Activated T-helper 2 cell treated with anti-CD3 and anti-CD28 coated beads, Interferon-gamma antibody, Interleukin-2, Interleukin-4, amounts not matched to agents 10 μg/mL and 5 μg/mL and 100 μg/mL, durations not matched to agents 14 hours and 24 hours and 36 hours (primary cell): ENCODE measurements at places on chromosomes 1 and 21. TPM values are rescaled to one million over a fixed set of nuclear protein-coding genes. Genes with fewer than 3 reads are reported as not detected.

DNA sequence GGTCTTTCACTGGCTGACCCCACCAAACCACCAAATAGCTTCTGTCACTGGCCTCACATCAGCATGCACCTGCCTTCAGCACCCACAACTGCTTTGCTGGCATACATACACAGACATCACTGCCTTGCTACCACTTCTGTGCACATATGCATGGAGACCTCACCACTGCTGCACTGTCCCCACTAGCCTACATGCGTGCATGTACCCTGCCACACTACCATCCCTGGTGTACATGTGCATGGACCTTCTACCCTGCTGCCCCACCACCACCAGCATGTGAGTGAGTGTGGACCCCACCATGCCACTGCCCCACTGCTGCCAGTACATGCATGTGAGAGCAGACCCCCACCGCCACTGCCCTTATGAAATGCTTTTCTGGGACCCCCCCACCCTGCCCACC is 6.1 kb downstream of the CD1C start:
- no peak for DNase-seq

MROH7 gene
- 0.16 TPM in 2 replicates for total RNA-seq

GRCh38 chr1:178954325-178954690 is 71.4 kb upstream of the FAM20B start:
- DNase-seq: no peak

DNA sequence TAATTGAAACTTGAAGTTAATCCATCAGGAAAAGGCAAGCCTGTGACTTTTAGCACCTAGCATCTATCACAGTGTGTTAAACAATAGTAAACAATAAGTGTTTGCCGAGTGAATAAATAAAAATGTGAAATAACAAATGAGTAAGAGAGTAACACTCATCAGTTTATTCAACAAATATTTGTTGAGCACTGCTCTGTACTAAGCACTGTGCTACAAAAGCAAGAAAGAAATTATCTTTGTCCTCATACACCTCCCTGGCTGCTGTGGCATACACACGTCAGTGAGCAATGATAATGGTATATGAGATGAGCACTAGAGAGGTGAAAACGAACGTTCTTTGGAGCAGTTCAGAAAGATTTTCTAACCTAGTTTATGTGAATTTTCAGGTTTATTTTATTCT is 295.0 kb upstream of the LRRC7 start:
- no peak for DNase-seq

DNA sequence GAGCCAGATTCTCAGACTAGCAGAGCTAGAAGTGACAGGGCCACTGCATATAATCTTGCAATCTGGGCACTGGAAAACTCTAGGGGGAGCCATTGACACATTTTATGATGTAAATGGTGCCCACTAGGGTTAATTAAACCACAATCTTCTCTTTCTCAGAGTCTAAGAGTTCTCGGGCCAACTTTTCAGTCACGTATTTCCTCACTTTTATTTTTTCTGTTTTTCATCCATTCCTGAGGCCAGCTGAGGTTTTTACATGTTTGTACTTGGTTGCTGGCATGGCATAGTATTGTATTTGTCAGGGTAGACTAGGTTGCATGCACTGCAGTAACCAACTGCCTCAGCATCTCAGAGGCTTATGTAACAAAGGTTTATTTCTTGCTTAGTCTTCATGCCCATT is 138.2 kb downstream of the ZNF326 start:
- DNase-seq: no peak

DNA sequence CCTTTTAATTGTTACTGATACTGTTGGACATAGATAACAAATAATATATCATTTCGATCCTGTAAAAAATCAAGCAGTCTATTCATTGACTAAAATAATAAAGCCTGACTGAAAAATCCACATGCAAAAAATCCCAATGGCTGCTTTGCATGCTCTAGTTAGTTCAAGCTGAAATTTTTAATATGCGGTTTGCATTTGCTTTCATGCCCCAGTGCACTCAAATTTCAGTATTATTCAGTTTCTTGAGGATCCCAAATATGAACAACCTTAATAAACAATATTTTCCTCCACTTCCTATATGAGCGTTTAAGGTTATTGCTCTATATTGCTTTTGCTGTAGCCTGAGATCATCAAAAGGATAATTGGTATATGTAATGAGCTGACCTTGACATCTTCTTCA is 75.1 kb upstream of the DPH5 start:
- DNase-seq: no peak

AADACL3 gene
- not detected in 2 replicates for total RNA-seq

GRCh38 chr1:119477710-119478109 is 29.3 kb upstream of the HSD3B1 start:
- DNase-seq: no peak

DNA sequence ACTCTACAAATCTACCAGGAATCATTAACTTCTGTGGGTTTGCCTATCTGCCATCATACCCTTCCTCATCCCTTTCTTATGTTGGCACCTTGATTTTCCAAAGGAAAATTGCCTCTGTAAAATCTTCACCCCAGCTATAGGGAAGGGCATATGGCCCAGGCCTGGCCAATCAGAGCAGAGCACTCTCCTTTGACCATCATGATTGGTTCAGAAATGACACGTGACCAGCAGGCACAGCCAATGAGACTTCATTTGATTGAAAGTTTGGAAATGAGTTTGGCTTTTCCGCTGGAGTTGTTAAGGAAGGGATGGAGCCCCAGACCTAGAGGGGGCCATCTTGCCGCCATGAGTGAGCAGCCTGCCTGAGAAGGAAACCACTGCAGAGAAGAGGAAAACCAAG is 35.1 kb upstream of the IFFO2 start:
- DNase-seq: no peak

DNA sequence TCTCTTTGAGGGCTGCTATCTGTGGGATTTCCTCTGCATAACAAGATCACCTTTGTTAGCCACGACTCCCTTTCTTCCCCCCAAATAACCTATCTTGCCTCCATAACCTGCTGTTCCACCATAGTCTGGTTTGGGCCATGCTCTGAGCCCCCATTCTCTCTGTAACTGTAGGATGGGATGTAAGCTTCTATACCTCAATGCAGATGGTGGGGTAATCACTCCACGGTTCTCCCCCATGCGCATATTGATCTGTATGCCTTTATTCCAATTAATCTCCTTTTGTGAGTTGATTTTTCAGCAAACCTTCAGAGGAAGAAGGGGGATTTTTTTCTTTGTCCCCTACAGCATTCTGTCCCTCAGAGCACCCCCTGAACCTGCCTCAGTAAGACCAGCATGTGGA is 170.1 kb upstream of the IRF2BP2 start:
- DNase-seq: no peak

DNA sequence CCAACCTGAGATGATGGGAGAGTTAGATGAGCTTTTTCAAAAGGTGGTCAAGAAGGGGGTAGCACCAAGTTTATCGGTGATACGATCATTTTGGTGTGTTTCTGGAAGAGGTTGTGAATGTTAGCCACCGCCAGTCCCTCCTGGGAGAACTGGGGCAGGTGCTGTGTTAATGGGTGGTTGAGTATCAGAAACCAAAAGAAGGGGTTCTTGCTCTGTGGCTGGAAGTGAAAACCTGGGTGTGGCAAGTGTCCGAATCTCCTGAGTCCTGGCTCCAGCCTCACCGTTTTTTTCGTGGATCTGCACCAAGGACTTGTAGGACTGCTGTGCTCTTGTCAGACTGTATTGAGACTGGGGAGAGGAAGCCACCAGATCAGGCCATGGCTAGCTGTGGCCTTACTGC is 7.8 kb downstream of the UBE2Q1 start:
- no peak for DNase-seq

CD48 gene
- 101 and 103 TPM in 2 replicates for total RNA-seq

NR5A2 gene
- total RNA-seq: not detected in 2 replicates

TNFRSF4 gene
- total RNA-seq: 441 and 458 TPM in 2 replicates

TNFRSF9 gene
- 112 and 115 TPM in 2 replicates for total RNA-seq

- DNase-seq: peak; percentile 42
Measured at GRCh38 chr1:169890761-169891538, 2.7 kb downstream of the SCYL3 start.

DNA sequence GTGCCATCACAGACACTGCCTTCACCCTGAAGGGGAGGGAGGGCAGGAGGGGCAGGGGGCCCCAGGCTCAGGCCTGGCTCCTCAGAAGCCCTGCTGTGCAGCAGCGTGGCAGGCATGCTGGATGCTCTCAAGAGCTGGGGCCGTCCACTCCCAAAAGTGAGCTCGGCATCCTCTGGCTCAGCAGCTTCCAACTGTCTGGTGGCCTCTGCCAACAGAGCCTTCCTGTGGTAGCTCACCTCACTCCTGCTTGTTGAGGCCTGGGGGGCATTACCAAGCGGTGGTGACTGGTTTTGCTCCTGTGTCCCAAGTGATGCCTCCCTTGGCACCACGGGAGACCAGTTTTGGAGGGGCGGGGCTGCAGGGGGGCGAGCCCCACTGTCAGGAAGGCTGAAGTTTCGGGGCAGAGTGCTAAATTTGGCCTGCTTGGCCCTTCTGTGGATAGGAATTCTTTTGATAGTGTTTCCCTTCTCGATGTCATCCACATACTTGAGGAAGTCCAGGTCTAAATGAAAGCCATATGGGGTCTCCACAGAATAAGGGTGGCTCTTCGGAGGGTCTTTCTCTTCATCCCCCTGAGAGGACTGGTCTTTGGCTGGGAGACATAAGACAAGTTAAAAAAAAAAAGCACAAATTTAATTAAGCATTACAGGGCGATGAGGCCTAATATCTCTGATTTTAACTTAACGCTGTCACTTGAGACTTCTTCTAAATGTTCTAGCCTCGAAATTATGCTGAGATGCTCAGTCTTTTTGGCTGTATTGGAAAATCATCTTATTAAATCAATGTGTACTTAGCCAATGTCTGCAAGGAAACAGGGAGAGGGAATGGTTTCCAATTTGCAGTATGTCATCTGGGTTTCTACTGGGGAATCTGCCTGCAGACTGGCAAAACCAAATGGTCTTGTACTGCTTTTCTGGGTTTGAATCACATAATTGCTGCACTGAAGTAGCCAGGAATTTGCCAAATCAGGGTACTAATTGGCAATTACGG is 44.4 kb downstream of the KANK4 start:
- no peak for DNase-seq

DNA sequence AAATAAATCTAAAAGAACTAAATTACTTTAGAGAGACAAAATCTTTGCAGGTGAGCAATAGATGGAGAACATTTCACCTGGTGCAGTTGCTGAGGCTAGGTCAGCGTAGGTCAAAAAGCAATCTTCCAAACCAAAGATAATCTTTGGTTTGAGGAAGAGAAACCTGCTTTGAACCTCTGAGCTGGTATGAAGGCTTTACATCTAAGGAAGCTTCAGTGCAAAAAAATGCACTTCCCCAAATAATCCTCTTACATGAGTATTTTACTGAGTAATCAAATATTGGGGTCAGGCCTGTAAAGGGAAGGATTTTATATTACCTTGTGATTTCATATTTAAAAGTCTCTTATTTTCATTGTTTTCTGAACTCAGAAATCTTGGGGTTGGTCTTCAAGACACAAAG is 223.6 kb downstream of the SRGAP2C start:
- DNase-seq: no peak

DNA sequence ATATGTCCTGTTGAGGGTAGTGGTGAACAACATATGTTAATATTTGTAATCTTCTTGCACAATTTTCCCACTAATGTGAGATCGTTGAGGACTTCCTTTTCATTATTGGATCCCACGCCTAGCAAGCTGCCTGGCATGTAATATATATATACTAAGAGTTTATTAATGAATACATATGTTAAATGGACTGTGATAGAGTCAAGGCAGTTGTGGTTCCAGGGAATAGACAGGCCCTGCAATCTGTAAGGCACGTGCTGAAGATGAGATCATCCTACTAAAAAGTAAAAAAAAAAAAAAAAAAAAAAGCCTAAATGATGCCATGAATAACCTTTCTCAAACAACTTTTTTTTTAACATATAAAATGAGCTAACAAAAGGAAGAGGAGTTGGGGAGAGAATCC is 28.9 kb downstream of the PLPPR5 start:
- DNase-seq: no peak

- DNase-seq: no peak
Measured at GRCh38 chr21:36048357-36048756, 12.0 kb downstream of the SETD4 start.

GRCh38 chr21:42618707-42619102 is 34.7 kb upstream of the PDE9A start:
- DNase-seq: no peak

DNA sequence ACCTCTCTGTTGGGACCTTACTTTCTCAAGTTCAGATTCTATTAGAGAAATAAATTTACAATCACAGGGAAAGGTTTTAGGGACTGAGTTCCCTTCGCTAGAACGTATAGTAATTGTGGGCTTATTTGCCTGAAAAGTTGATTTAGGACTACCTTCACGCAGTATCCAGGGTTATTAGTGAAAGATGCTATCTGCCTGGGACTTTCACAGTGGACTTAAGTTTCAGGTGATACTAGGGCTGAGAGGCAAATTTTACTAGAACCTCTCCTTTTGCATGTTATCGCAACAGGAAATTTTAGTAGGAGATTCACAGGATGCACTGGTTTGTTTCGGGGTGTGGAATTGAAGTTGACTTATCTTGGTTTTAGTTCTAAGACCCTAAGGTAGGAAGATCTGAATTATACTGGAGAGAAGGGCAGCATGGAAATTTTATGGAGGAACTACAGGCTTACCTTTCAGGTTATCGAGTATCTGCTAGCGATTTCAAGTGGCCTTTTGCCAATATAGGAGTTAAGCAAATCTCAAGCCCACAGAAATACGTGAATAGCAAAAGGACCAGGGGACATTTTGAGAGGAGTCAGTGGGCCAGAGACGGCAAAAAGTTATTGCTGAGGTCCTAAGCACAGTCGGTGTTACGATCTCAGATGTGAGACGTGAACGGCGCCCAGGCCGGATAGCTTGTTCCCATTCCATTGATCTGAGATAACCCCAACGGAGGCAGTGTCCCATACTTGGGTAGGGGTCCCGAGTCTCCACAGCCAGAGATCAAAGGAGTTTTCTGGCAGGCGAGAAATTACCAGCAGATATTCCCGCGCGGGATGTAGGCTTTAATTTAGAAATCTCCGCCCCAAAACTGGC is 723 bp upstream of the GNAI3 start:
- no peak for DNase-seq

GRCh38 chr1:28110555-28110954 is 22.1 kb upstream of the EYA3 start:
- DNase-seq: no peak

DNA sequence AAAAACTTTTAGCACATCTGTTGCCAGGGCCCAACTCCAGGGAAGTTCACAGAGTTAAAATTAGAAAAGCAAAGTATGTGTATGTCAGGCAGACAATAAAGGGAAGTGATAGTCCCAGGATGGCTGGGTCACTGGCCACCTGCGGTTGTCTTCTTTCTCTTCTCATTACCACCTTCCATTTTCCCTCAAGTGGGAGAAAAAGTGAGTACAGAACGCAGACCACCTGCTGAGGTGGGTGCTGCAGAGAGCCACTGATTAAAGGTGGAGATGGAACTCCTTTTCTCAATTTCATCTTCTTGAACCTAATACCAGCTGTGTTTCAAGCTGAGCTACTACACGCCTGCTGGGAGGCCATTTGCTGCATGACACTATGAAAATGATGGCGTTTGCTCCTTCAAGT is 88.8 kb upstream of the PDE4B start:
- no peak for DNase-seq

DNA sequence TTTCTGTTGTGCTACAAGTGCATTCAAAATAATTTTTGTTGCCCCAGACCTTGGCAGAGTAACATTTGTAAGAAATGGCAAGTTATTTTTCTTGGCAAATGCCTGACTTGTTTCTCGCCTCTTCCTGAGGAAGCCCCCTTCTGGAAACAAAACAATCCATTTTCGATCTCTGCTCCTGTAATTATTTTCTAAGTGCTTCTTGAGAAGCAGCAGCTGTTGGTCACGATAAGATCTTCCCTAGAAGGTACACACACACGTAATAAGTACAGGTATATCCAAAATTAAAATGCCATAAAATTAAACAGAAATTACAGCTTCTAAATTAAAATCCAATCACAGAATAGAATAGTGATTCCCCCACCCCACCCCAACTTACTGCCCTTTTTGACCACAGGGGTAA is 47.3 kb downstream of the LPGAT1 start:
- no peak for DNase-seq

FCGR3B gene
- not detected in 2 replicates for total RNA-seq
